ENCODE measurements at places on chromosomes 2 and 18.

- DNase-seq: no peak
Measured at GRCh38 chr2:160741815-160742214, 248.2 kb upstream of the RBMS1 start.

DNA sequence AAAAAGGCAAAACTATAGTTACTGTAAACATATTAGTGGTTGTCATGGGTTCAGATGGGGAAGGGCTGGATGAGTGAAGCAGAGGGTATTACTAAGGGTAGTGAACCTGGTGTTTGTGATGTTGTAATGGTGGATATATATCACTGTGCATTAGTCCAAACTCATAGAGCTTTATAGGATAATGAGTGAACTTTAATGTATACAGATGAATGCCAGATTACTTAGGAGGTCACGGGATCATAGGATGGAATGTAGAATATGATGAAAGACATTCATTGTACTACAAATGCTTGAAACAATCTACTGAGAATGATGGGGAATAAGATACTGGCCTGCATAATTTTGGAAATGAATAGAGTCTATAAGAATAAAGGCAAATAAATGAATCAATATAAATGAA lies 226.7 kb upstream of the ZNF804A start:
- no peak for DNase-seq

DNA sequence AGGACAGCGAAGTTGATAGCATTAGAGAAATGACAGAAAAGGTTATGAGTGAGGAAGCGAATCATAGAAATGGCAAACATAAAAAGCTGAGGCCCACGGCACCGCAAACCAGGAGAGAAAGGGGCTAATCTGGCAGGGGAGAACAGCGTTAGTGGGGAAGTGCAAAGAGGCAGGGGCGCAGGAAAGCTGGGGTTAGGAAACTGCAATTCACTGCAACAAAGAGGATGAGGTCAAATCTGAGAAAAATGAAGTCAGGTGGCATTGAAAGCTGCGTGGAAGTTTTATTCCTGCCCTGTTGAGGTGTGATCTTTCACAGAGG lies 653 bp upstream of the ABI2 start:
- DNase-seq: no peak

DNA sequence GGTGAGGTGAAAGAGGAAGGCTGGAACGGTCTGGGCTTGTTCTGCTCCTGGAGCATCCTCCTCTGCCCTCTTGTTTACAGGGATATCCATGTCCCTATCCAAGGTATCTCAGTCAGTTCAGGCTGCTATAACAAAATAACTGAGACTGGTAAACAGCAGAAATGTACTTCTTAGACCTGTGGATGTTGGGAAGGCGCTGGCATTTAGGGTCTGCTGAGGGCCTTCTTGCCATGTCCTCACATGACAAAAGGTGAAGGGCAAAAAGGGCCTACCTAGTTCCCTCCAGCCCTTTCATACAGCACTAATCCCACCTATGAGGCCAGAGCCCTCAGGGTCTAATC lies 65.6 kb downstream of the INPP4A start:
- no peak for DNase-seq

DNA sequence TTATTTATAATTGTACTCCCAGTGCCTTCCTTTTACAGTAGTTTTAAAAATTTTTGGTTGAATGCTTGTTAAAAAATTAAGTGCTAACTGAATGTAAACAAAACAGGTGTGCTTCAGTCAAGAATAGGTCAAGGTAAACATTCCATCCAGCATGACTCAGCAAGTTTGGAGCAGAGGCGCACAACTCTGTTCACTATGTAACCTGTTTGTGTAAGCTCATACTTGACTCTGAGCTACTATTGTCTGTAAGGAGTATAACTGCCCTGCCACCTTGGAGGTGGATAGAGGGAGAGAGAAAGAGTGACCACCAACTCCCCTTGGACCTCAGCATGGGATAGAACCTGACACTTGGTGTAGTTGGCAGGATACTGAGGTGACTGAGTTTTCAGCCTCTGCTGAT lies 207.4 kb upstream of the SYT4 start:
- no peak for DNase-seq

DNA sequence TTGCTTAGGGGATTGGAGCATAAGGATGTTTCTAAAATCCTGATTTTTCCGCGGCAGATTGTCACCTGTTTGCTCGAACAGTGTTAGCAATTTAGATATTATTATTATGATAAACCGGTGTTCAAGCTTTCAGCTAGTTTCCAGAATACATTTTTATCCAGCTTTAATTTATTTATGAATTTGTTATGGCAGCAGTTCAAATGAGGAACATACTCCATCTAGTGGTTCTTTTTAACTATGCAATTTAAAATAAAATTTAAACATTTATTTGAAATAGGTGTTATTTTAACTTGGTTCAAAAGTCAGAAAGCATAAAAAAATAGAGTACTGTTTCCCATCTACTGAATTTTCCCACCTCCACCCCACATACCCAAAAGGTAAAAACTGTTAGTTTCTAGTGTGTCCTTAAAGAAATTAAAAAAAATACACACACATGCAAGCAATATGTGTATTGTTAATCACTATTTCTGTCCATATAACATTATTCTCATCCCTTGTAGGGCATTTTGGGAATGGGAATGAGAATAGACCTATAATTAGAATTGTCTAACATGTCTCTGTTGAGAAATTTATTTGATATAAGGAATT lies 23.2 kb downstream of the ACOXL start:
- DNase-seq: no peak

DNA sequence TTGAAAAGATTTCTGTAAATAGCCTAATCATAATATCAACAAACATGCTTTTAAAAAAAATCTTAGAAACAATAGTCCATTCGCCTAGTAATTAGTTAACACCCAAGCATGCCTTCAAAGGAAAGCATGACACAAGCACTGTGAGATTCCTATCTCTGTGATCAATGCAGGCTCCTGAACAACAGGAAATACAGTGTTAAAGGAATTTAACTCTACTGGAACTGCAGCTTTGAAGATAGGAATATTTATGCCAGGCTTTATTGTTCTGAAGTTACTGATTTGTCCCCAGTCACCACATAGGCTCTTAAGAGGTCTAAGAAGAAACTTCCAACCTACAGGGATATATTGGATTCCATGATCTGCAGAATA lies 15.4 kb upstream of the FAM124B start:
- DNase-seq: no peak

DNA sequence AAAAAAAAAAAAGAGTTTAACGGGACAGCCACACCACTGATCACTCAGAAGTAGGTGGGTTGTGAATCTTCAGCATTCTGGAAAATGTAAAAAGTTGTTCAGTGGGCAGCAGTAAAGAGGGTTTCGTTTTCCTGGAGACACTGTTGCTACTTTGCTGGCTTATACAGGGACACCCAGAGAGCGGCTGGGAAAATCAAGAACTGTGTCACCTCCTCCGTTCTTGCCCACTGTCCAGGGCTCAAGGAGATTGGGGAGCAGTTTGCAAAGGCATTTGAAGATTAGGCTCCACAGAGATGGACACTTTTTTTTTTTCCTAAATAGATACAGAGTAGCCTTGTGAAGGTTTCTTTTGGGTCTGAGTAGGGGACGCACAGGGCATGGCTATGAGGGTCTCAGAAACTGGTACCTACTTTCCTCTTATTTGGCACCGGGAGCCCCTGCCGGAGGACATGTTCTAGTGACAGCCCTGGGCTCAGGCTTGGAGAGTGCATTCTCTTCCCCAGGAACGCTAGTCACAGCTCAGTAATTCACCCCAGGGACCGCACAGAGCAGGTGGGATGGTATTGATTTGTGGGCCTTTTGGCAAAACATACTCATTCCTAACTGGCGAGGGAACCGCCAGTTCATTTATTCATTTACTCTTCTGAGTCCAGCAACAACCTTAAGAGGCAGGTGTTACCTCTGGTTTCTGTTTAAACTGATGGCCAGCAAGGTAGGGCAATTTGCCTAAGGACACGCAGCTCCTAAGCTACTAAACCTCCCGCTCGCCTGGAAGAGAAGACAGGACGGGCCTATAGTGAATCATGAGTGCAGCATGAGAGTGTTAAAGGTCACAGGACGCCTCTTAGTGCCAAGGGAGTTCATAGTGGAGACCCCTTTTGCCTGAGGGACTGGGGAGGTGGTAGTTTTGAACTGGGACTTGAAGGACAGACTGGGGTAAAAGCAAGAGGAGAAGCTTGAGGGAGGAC lies 53.1 kb downstream of the HPCAL1 start:
- no peak for DNase-seq

- DNase-seq: no peak
Measured at GRCh38 chr2:61512768-61513398, 25.3 kb downstream of the XPO1 start.

GRCh38 chr18:30280861-30281470 lies 761.6 kb downstream of the DSC3 start:
- DNase-seq: no peak

- DNase-seq: no peak
Measured at GRCh38 chr2:81895620-81896250, 1591.2 kb upstream of the LRRTM1 start.

DNA sequence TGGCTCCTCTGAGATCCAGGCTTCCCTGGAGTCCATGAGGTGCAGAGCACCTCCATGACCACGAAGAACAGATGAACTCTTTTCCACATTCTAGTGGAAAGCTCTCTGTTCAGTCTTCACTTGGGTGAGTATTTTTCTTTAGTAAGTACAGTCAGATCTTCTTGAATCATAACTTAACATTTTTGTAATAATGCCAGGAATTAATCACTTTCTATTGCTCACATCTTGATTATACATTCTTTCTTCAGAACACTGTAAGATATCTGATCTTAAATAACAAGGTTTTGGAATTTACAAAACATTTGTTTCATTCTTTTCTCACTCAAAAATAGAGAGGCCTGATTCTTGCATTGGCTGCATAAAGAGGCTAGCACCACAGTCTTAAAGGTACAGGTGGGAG lies 45.4 kb upstream of the RND3 start:
- DNase-seq: no peak

GRCh38 chr2:173657996-173658717 lies 303.5 kb downstream of the CDCA7 start:
- DNase-seq: no peak

DNA sequence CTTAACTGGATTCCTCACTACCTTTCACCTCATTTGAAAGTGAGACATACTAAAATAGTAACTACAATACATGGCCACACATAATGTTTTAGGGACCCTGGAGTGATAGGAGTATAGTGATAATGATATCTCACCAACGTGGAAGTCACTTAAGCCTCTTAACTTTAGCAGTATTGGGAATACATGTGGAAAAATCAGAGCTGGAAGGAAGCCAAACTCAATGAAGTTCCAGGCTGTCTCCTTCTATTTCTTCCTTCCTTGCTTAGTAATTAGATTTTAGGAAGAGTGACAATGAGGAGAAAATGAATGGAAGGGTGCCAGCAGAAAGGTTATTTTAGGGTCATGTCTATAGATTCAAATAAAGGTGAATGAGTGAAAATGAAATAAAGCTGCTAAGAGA lies 387.3 kb downstream of the PLCL1 start:
- no peak for DNase-seq

Data from hypothalamus (tissue), 51 donors.